ENCODE measurements at places on chromosomes 1 and 21.

- DNase-seq = no peak
These were observed 32.4 kb upstream of the MYSM1 start for GRCh38 chr1:58732087-58732775.

DNA sequence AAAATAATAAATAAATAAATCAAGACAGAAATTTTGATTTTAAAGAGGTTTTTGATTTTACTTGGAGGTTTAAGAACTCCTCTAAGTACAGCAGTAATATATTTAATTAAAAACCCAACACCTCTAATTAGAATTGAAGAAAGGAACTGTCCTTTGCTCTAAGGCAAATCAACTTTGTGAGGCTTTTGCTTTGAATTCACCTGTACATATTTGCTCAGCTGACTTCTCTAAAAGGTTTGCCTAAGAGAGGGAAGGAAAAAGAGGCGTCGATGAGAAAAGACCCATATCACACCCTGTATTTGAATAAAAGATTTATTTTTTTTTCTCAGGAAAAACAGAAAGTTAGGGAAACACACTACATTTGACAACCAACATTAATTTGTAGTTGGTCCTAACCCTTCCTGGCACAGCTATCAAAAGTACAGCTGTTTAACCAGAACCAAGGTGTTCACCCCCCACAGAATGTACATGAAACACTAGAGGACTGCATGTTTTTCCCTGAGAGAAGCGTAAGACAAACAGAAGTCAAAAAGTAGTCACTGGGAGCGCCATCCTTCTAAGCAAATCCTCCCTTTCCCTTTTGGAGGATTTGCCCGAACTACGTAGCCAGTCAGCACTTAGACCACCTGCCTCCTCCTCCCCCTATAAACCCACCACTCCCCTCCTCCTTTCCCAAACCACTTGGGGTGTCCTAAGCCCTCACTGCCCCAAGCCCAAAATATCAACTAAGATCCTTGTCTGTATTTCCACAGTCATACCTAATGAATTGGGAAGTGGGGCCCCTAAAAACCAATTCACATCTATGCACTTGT is 4.9 kb downstream of the MCL1 start:
- no peak for DNase-seq

DNA sequence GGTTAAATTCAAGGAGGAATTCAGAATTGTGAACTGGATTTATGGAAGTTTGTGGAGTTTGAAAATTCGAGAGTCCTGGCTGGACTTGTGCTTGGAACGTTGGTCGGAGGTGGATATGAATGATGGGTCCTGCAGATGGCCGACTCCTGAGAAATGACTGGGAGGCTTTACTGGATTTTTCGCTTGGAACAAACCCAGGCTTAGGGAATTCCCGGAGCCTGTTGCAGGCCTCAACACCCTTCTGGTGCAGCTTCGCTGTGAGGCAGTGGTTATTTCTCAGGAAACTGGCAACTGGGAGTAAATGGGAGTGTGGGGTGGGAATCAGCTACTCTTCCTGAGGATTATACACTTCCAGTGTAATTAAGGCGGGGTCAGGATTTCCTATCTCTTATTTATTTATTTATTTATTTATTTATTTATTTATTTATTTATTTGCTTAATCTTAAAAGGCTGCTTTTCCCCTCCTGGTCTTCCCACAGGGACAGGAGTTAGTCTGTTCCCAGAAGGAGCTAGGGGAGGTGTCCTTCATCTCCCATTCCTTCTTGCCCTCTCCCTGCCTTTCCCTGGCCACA is 21.1 kb downstream of the MAPKAPK2 start:
- no peak for DNase-seq

DNA sequence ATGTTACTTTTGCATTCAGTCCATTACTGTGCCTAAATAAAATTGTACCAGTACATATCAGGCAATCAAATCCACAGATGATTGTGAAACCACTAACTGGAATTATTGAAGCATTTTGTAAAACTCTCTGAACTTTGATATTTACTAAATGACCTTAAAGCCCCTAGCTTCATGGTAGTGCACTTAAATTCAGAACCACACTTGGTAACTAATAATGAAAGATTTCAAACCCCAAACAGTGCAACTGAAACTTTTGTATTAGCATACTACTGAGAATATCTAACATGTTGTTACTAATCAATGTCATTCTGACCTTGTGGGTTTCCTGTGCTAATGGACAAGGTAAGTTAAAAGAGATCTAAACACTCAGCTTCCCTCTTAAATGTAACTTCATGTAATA is at the start of gene CFHR3:
CFHR3 (plus strand) TSS at position 238 of the 400 bp plus-strand sequence; CDS start at position 285, 47 bp downstream.
- DNase-seq = no peak

- DNase-seq = no peak
These were observed 708.1 kb downstream of the PTPRU start for GRCh38 chr1:29944253-29944905.

- DNase-seq = no peak
These were observed 699.2 kb downstream of the KCNT2 start for GRCh38 chr1:195909061-195909460.

DNA sequence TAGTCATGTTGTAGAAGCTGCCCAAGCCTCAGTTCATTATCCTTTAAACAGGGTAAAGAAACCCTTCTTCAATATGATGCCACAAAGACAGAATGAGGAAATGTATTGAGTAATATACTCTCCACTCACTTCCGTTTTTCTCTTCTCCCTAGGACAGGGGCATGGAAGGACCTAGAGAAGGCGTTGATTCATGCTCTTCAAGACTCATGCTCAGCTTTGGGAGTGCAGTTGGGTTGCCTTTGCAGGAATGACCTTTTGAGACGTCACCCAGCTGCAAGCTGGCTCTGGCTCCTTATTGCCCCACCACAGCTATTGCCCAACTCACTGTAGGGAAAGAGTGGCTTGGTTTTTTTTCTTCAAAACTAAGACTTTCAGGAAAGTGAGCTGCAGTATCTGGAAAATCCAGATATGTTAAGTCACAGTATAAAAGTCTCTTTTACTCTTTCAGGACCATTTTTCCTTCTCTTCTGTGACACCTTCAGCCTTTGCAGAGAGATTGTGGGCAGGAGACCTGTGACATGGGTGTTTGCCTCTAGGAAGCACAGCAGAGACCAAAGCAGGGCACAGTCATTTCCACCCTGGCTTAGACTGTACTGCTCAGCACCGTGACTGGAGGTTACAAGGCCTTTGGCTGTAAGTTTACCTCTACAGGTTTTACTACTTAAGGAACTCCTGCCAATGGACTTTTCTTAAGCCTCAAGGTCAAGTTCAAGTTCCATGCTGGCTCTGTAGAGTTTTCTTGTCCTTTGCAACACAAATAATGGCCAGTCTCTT is 39.5 kb downstream of the XCL2 start:
- no peak for DNase-seq
